NCI-H526 treated with DMSO at 0.1 percent for 48 hours (cell line): ENCODE measurements at places on chromosomes 13 and 19.
A peak's percentile ranks its signal among the peaks of the same experiment; 100 is the strongest.

- peak; percentile 51 for DNase-seq
These were observed 633 bp downstream of the SHISA7 start for GRCh38 chr19:55442372-55442961.

- no peak for DNase-seq
These were observed 9.4 kb downstream of the TIMM13 start for GRCh38 chr19:2417881-2418406.

GRCh38 chr13:110444226-110444653, 117.3 kb downstream of the RAB20 start:
- DNase-seq: no peak

GRCh38 chr13:72384186-72384823, 343.1 kb downstream of the MZT1 start:
- DNase-seq: no peak

- no peak for DNase-seq
These were observed 393.7 kb downstream of the NDFIP2 start for GRCh38 chr13:79874396-79875360.
